Hindlimb muscle (tissue), 1 donor: ENCODE measurements at places on chromosomes 12 and 14.

- no peak for DNase-seq
Measured at GRCh38 chr12:3035815-3036702, 41.1 kb upstream of the TSPAN9 start.

GRCh38 chr14:68222154-68222553 is 402.6 kb downstream of the RAD51B start:
- DNase-seq: no peak

GRCh38 chr12:24012528-24012927 is 63.1 kb upstream of the SOX5 start:
- no peak for DNase-seq

- no peak for DNase-seq
Measured at GRCh38 chr12:28456934-28457710, 266.9 kb downstream of the CCDC91 start.
